Pancreas (tissue), 10 donors: ENCODE measurements at places on chromosomes 16 and 17.

- peaks cover 3% of the 10 kb centered on the region for H3K27me3 ChIP-seq
- H3K36me3 ChIP-seq = no peaks in the 10 kb centered on the region
- no peak overlapping the region for H3K4me3 ChIP-seq
- H3K27ac ChIP-seq = no peak overlapping the region
Measured at GRCh38 chr17:10556301-10557005, 7.0 kb upstream of the MYH2 start.

DNA sequence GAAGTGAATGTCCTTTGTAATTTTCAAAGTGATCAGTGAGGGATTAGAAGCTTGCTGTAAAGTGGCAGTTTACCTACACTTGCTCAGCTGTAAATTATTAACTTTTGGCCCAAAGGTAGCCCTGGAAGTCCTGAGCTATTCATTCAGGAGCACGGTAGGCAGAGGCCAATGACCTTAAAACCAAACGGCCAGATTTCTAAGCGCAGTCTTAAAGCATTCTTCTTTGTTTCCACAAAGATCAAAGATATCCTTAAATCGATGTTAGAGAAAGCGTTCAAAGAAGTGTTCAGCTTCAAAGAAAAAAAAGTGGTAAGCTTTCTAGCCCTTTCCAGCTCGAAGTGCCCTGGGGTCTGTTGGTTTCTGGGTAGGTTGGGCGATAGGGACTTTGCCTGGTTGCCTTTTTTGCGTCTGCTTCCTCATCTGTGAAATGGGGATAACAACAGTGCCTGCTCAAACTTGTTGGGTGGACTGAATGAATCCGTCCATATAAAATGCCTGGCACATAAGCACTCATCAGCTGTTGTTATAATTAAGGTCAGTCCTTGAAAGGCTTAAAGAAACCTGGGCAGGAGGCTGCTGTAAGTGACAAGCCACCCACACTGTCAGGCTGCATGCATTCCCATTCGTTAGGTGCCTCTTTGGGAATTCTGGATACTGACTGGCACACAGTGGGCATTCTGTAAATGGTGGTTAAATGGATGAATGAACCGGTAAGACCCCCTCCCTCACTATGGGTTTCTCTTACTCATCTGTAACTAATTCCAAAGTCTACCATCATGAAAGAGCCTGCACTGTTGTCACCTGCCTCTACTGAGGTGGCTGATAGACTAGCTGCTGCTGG, 113.2 kb downstream of the PRKCA start:
- no peaks in the 10 kb centered on the region for H3K27me3 ChIP-seq
- H3K4me3 ChIP-seq = no peak overlapping the region
- H3K4me1 ChIP-seq = peaks cover 20% of the 10 kb centered on the region

DNA sequence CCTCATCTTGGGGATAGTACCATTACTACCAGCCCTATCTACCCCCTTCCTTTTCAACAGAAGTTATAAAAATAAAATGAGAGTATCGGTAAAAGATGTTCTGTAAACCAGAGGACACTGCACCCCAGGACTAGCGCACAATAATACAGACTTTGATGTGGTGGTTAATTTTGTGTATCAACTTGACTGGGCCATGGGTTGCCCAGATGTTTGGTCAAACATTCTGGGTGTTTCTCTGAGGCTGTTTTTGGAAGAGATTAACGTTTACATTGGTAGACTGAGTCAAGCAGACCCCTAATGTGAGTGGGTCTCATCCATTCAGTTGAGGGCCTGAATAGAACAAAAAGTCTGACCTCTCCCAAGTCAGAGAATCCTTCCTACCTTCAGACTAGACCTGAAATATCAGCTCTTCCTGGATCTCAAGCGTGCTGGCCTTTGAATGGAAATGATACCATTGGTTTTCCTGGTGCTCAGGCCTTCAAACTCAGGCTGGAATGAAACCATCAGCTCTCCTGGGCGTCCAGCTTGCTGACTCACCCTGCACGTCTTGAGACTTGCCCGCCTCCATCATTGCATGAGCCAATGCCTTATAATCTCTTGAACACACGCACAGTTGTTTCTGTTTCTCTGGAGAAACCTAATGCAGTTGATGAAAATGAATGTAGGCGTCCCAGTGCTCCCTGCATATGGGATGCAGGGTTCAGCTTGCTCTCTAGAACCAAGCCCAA, 10.1 kb downstream of the MRM1 start:
- no peak overlapping the region for H3K4me3 ChIP-seq
- no peaks in the 10 kb centered on the region for H3K36me3 ChIP-seq
- no peaks in the 10 kb centered on the region for H3K27me3 ChIP-seq
- H3K4me1 ChIP-seq = no peaks in the 10 kb centered on the region
- no peak for DNase-seq

DNA sequence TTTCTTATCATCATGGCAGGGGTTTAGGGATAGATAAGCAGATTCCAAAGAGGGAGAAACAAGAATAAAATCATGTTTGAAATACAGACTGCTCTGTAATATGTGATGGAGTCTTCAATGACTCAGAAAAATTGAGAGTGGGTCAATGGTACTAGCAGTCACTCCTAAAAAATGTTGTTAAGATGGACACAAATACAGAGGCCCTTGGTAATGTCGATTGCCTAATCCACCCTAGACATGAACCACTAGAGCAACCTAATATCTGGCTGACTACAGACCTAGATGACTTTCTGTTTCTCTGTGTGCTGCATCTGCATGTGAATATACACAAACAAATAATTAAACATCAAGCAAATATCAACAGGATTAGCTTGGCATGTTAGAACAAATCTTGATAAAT, 135.8 kb downstream of the CDH8 start:
- H3K4me3 ChIP-seq = no peak overlapping the region
- H3K27ac ChIP-seq = no peak overlapping the region
- H3K27me3 ChIP-seq = no peaks in the 10 kb centered on the region
- no peaks in the 10 kb centered on the region for H3K4me1 ChIP-seq
- DNase-seq = no peak
- no peaks in the 10 kb centered on the region for H3K36me3 ChIP-seq

DNA sequence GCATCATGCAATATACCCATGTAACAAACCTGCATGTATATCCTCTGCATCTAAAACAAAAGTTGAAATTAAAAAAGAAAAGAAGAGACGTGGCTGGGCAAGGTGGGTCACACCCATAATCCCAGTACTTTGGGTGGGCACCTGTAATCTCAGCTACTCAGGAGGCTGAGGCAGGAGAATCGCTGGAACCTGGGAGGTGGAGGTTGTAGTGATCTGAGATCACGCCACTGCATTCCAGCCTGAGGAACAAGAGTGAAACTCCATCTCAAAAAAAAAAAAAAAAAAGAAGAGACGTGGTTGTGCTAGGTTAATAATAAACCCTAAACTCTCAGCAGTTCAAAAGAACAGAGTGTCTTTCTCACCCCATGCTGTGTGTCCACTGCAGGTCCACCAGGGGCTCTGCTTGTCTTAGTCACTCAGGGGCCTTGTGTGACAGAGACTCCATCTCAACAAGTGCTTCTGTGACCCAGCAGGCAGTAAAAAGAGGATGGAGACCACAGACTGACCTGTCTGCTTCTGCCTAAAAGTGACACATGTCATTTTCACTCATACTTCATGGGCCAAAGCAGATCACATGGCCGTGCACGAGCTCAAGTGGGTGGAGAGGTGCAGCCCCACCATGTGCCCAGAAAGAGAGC, 22.3 kb upstream of the N4BP1 start:
- H3K27me3 ChIP-seq = no peaks in the 10 kb centered on the region
- H3K4me3 ChIP-seq = no peak overlapping the region
- DNase-seq = no peak
- no peak overlapping the region for H3K27ac ChIP-seq
- H3K4me1 ChIP-seq = no peaks in the 10 kb centered on the region

DNA sequence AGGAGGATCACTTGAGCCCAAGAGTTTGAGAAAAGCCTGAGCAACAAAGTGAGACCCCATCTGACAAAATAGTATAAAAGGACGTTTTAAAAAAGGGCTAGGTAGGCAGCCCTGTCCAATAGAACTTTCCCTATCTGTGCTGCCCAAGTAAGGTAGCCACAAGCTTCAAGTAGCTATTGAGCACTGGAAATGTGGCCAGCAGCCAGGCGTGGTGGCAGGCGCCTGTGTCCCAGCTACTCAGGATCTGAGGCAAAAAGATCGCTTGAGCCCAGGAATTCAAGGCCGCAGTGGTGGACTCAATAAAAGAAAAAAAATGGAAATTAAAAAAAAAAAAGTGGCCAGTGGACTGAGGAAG, 1.5 kb upstream of the NQO1 start:
- DNase-seq = no peak
- no peak overlapping the region for H3K4me3 ChIP-seq
- no peaks in the 10 kb centered on the region for H3K36me3 ChIP-seq
- no peaks in the 10 kb centered on the region for H3K27me3 ChIP-seq
- H3K4me1 ChIP-seq = no peaks in the 10 kb centered on the region

GRCh38 chr16:351804-352520, 561 bp downstream of the AXIN1 start:
- H3K27ac ChIP-seq = peak overlapping the region; percentile 17
- H3K4me3 ChIP-seq = peak overlapping the region; percentile 75
- no peaks in the 10 kb centered on the region for H3K27me3 ChIP-seq
- no peaks in the 10 kb centered on the region for H3K36me3 ChIP-seq
- peaks cover 4% of the 10 kb centered on the region for H3K4me1 ChIP-seq

GRCh38 chr16:30186782-30187555, 3.6 kb downstream of the CORO1A start:
- H3K36me3 ChIP-seq = no peaks in the 10 kb centered on the region
- peak; percentile 49 for DNase-seq
- no peak overlapping the region for H3K4me3 ChIP-seq

DNA sequence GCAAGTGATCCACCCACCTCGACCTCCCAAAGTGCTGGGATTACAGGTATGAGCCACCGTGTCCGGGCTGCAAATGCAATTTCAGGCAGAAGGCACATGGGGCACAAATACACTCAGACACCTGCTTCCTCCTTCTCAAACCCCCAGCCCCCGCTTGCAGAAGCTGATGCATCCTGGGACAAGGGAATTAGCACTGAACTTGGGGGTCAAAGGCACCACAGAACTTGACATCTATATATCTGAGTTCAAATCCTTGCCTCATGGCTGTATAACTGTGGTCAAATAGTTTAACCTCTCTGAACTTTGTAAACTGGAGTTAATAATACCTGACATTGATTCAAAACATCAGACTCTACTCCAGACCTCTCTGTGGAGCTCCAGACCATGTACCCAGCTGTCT, 4.1 kb upstream of the ARL5C start:
- H3K4me1 ChIP-seq = no peaks in the 10 kb centered on the region
- no peak overlapping the region for H3K4me3 ChIP-seq
- no peak for DNase-seq
- no peaks in the 10 kb centered on the region for H3K27me3 ChIP-seq
